ENCODE measurements at places on chromosomes 1 and 21.

DNA sequence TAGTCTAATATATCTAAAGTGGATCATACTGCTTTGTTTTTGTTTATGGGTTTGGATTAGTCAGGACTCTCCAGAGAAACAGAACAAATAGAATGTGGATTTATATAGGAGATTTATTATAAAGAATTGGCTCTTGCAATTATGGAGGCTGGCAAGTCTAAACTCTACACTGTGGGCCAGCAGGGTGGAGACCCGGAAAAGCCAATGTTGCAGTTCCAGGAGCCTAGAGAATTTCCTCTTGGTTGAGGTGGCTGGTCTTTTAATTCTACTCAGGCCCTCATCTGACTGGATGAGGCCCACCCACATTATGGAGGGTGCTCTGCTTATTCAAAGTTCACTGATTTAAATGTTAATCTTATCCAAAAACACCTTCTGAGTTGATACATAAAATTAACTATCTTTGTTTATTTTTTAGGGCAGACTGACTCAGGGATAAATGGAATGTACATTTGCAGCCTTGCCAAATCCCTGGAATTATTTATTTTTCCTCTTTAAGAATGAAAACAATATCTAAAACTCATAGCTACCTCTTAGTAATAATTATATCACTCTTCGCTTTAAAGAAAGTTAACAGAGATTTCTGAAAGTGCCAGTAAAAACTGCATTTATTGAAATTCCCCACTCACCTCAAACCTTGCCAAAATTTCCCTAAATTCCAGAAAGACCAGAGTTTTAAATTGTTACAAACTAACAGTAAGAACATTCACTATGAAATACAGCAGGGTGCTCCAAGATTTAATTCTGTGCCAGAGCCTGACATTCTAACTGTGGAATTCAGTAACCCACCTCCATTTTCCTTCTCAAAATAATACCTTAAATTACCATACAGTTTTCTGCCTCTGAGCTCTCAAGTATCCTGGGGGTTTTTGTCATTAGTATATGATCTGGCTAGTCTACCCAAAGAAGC lies 36.6 kb upstream of the SSX2IP start:
- no peak for DNase-seq

DNA sequence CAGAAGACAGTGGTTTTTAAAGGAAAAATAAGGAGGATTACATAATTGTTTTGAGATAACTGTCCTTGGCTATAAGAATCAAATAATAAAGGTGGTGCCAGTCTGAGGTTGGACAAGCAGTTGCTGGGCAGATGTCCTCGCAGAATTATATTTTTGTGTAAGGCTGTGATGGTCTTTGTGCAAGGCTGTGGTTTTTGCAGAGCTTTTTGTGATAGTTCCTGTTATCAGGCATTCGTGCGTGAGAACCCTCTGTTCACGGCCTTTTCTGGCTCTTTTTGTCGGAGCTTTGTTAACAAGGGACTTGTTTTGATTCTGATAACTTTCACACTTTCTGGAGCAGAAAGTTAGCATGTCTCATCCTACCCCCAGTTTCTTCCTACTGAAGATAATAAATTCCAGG lies 33.4 kb downstream of the SH3BP5L start:
- DNase-seq: no peak

DNA sequence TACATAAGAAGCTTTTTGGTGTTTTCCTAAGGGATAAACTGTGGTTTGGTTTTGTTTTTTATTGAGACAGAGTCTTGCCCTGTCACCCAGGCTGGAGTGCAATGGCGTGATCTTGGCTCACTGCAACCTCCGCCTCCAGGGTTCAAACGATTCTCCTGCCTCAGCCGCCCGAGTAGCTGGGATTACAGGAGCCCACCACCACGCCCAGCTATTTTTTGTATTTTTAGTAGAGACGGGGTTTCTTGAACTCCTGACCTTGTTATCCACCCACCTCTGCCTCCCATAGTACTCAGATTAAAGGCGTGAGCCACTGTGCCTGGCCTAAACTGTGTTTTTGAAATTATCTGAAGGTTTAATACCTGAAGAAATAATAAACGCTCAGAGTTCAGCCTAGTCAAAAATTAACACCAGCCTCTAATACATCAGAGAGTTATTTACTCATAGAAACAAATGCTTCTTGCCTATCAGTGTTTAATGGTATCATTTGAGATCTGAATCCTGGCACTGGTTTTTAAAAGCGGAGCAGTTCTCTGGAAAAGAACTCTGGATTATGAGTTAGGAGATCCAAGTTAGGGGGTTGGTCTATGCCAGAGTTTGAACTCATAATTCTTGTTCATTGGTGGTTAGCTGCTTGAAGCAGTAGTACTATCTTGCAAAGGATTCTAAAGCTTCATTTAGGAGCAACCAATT lies 28.7 kb downstream of the ARID4B start:
- no peak for DNase-seq

- DNase-seq: no peak
Observed at GRCh38 chr1:4752059-4752458, 97.7 kb downstream of the AJAP1 start.

DNA sequence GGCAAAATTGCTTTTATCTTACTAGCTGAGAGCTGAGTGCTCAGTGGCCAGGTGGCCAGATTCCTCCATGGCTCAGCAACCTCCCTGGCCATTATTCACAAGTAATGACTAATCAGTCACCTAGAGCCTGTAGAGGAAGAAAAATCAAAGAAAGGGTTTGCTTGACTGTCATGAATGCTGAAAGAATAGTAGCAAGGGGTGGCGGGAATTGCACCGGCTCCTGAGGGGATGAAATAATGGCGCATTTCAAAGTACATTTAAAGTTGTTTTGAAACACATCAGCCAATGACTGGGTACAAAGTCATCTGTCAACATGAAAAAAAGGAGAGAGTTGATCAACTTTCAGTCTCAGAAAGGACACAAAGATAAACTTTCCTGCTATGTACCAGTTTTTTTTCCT lies 99.5 kb downstream of the OMA1 start:
- DNase-seq: no peak

- DNase-seq: no peak
Observed at GRCh38 chr1:54884135-54884586, 2.8 kb downstream of the DHCR24 start.

DNA sequence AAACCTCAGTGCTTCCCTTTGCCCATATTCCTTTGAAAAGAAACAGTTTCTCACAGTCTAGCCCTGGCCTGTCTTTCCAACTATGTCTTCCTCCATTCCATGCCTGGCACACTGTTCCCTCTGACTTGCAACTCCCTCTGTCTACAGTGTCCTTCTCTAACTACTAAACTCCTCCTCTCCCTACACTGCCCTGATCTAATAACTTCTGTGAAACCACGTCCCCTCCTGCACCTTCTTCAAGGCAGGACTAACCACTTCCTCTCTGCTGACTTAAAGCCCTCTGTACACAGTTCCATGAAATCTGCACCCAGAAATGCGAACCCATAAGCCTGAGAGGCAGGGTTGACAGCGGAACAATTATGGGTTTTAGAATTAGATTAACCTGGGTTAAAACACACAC lies 62.2 kb upstream of the ATP1B1 start:
- no peak for DNase-seq

- DNase-seq: no peak
Observed at GRCh38 chr1:113545210-113545609, 154.9 kb downstream of the MAGI3 start.

DNA sequence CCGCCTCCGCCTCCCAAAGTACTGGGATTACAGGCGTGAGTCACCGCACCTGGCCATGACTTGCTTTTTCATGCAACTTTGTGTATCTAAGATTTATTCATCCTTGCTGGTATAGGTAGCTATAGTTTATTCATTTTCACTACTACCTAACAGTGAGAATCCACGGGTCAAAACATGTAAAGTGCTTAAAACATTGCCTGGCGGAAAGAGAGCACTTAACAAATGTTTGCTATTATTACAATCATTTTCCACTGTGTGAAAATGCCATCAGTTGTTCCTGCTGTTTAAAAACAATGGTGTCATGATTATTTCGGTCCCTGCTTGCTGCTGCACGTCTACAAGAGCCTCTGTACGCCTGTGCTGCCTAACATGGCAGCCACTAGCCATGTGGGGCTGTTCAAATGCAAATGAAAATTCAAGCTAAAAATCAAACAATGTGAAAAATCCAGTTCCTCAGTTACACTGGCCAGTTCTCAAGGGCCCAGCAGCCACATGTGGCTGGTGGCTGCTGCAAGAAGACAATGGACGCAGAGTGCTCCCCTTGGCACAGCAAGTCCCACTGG lies 65.1 kb downstream of the CLSTN1 start:
- DNase-seq: no peak

GRCh38 chr1:185559684-185560331 lies 174.4 kb upstream of the HMCN1 start:
- DNase-seq: no peak

GRCh38 chr21:37153935-37154350 lies 80.9 kb downstream of the TTC3 start:
- no peak for DNase-seq

GRCh38 chr1:8083739-8084484 lies 57.8 kb upstream of the ERRFI1 start:
- DNase-seq: no peak

- no peak for DNase-seq
Observed at GRCh38 chr1:151958959-151959358, 34.7 kb downstream of the S100A10 start.

DNA sequence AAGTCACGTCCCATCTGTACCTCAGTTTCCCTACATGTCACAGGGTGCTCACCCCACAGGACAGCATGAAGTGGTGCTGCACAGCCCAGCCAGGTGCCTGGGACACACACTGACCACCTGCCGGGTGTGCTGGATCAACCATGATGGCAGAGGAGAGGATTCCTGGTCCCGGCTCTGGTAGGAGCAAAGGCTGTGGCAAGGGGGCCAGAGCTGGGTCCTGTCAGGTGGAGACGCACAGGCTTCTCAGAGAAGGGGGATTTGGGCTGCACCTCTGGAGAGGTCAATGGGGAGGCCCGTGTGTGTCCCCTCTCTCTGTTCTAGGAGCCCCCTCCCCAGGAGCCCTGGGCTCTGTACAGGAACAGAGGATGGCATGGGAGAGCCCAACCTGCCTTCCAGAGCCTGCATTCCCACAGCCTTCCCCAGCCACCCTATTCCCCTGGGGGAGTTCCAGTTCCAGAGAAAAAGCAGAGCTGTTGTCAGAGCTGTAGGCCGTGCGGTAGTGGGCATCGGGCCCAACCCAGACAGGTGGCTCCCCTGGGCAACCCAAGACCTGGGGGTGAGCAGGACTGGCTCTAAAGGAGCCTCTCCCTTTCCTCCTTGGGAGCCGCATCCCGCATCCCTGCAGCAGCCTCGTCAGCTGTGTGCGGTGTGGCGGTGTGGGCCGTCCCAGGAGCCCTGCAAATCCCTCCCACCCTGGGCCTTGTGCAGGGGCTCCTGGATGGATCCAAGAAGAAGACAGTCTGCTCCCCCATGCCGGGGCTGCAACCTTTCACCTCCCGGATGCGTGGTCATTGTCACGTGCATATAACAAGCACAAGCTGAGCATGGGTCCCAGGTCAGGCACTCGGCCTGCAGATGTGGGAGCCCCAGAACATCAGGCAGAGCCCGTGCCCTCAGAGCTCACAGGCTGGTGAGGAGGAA lies 2.9 kb upstream of the TFF3 start:
- DNase-seq: no peak

DNA sequence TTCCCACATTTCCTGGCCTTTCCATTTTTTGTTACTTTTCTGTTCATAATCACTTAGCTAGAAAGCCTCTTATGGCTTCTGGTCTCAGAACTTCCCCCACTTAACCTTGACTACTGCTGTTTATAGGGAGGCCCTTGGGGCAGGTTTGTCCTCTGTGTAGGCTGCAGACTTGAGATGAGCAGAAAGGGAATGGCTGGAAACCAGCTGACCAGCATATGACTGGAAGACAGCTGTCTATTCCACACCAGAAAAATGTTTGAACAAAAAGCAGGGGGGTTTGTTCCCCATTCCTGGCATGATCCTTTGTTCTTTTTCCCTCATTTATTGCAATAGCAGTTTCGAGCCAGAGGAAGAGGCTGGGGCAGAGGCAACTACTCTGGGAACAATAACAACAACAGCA lies 4.9 kb upstream of the SH3D21 start:
- no peak for DNase-seq

DNA sequence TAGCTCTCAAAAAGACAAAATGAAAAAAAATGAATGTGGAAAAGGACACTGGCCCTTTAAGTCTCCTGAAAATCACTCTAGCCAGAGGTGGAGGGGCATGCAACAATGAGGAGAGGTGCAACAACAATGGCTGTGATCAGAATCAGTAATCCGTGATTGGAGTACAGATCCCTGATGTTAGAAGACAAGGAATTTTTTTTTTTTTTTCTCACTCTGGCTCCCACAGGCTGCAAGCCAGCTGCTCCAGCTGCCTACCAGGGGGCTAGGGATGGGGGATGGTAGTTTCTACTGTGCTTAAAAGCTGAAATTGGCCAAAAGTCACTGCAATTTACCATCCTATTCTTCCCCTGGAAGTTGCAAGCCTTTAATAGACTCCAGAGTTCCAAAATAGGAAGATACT lies 54.5 kb downstream of the STYXL2 start:
- DNase-seq: no peak

DNA sequence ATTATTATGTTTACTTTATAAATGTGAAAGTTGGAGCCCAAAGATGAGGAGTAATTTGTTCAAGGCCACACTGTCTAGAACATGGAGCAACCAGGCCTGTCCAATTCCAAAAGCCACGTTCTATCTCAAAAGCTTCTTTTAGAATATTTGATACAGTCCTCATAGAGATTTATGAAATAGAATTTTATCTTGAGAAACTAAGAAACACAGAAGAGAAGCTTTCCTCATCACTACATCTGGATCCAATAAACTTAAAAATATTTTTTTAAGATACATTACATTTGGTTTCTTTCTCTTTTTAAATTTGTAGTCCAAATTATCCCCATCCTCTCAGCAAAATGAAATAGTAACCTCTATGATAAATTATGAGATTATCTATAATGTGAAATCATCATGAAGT lies 58.9 kb downstream of the DDAH1 start:
- DNase-seq: no peak

DNA sequence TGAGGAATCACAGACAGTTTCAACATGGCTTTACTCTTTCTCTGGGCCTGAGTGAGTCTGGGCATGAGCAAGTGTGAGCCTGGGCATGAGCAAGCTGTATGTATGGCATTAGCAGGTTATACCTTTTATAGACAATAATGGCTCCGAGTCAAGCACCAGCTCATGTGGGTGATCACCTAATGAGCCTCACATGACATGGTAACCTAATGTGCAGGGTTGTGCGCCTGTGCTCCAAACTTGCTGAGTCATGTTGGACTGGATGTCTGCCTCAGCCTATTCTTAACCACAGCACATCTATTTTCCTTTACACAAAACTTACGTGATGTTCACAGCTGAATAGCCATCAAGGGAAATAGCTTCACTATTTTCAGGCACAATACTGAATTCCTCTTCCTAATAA lies 236.2 kb upstream of the NRIP1 start:
- DNase-seq: no peak

Data from GOT3 (cell line).